ENCODE measurements at places on chromosomes 7 and 10. TPM values are rescaled to one million over a fixed set of nuclear protein-coding genes. Genes with fewer than 3 reads are reported as not detected.

VSTM2A gene
- not detected for total RNA-seq

ANKRD61 gene
- total RNA-seq = 0.05 TPM

STEAP1 gene
- 0.33 TPM for total RNA-seq

DGKB gene
- total RNA-seq = 0.19 TPM

SLC4A2 gene
- total RNA-seq = 22.9 TPM

SYT15B gene
- 0.42 TPM for total RNA-seq

GHRHR gene
- 0.42 TPM for total RNA-seq

FAM25G gene
- 1.2 TPM for total RNA-seq

HSPA12A gene
- total RNA-seq = 1.7 TPM

SERPINE1 gene
- total RNA-seq = 2.1 TPM

- H3K4me3 ChIP-seq = no peak overlapping the region
- DNase-seq = no peak
Measured at GRCh38 chr10:128950159-128950915, 516.7 kb upstream of the MGMT start.

DNA sequence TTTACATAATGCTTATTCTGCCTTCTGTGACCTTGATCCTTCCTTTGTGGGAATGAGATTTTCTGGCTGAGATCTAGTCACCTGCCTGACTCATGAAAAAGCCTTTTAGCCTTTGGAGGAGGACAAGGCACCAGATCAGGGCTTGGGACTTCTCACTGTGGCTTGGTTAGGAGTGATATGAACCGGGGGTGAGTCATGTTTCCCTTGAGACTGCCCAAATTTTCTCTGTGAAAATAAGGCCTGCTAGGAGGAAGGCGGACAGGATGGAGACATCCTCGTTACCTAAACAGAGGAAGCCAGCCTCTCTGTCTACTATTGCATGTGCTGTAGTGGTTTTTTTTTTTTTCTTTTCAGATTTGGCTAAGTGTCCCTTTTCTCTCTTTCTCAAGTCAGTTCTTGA lies 57.8 kb downstream of the EVX1 start:
- DNase-seq = no peak
- no peaks in the 10 kb centered on the region for H3K4me1 ChIP-seq
- H3K27me3 ChIP-seq = no peaks in the 10 kb centered on the region
- H3K36me3 ChIP-seq = no peaks in the 10 kb centered on the region

DNA sequence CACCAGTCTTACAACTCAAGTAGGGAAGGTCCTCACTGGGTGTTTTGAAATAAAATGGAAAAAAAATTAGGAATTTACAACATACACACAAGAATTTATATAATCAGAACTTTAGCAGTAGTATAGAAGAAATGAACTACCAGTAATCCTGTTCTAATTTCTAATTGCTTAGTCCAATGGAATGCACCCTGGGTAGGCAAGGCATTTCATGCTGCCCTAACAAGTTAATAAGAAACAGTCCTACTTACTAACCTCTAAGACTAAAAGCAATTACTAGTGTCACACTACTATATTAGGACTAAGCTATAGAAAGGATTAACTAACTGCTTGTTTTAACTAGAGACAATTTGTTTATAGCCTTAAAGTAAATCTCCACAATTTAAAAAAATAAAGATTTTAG lies 158.1 kb downstream of the BTAF1 start:
- no peaks in the 10 kb centered on the region for H3K27me3 ChIP-seq
- H3K4me1 ChIP-seq = no peaks in the 10 kb centered on the region
- H3K36me3 ChIP-seq = no peaks in the 10 kb centered on the region
- H3K27ac ChIP-seq = no peak overlapping the region
- DNase-seq = no peak
- no peak overlapping the region for H3K4me3 ChIP-seq

- DNase-seq = no peak
- H3K36me3 ChIP-seq = no peaks in the 10 kb centered on the region
- H3K27me3 ChIP-seq = no peaks in the 10 kb centered on the region
- H3K27ac ChIP-seq = no peak overlapping the region
Measured at GRCh38 chr10:62707810-62708209, 96.7 kb upstream of the ADO start.

GRCh38 chr7:53531-53930 lies 138.8 kb upstream of the FAM20C start:
- H3K4me1 ChIP-seq = no peaks in the 10 kb centered on the region
- no peaks in the 10 kb centered on the region for H3K36me3 ChIP-seq
- H3K27ac ChIP-seq = no peak overlapping the region
- DNase-seq = no peak
- H3K4me3 ChIP-seq = no peak overlapping the region

DNA sequence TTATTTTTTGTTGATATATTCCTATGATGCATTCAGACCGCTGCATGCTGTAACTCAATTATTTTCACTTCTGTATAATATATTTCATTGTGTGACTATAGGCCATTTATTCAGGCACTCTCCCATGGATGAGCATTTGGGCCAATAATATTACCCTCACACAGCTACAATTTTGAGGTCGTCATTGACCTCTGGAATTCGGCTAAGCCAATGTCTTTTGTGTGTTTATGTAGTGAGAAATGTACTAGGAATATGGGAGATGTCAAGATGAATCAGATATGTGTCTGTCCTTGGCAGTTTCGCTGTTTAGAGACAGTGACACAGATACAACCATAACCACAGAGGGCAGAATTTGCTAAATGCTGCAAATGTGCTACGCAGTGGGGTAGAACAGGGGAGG lies 474.2 kb downstream of the ADRA2A start:
- H3K36me3 ChIP-seq = no peaks in the 10 kb centered on the region
- no peak overlapping the region for H3K27ac ChIP-seq
- no peak for DNase-seq
- H3K4me3 ChIP-seq = no peak overlapping the region
- H3K27me3 ChIP-seq = no peaks in the 10 kb centered on the region

- H3K36me3 ChIP-seq = no peaks in the 10 kb centered on the region
- no peak overlapping the region for H3K27ac ChIP-seq
- H3K4me3 ChIP-seq = no peak overlapping the region
Measured at GRCh38 chr7:107309296-107309695, 140.5 kb downstream of the HBP1 start.

DNA sequence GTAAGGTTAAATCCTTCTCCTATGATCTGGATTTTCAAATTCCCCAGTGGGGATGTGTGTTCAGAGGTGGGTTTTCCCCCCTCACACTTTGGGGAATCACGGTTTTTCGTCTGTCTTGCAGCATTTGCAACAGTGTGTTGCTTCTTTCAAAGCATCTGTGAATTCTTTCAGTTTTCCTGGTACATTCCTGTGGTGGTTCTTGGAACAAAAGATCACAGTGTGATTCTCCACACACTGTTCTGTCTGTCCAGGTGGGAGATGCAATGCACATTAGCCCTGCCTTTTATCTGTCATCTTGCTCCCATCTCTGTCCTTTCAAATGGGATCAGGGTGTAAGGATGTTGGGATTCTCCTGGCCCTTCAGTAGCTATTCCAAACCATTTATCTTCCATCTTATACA lies 11.8 kb downstream of the AGK start:
- no peaks in the 10 kb centered on the region for H3K4me1 ChIP-seq
- H3K36me3 ChIP-seq = peaks cover 4% of the 10 kb centered on the region
- no peak overlapping the region for H3K4me3 ChIP-seq
- no peak for DNase-seq
- no peaks in the 10 kb centered on the region for H3K27me3 ChIP-seq

- H3K4me3 ChIP-seq = no peak overlapping the region
- no peaks in the 10 kb centered on the region for H3K36me3 ChIP-seq
- H3K27me3 ChIP-seq = no peaks in the 10 kb centered on the region
- no peak overlapping the region for H3K27ac ChIP-seq
- H3K4me1 ChIP-seq = no peaks in the 10 kb centered on the region
Measured at GRCh38 chr10:1625731-1626130, 111.6 kb downstream of the ADARB2 start.

DNA sequence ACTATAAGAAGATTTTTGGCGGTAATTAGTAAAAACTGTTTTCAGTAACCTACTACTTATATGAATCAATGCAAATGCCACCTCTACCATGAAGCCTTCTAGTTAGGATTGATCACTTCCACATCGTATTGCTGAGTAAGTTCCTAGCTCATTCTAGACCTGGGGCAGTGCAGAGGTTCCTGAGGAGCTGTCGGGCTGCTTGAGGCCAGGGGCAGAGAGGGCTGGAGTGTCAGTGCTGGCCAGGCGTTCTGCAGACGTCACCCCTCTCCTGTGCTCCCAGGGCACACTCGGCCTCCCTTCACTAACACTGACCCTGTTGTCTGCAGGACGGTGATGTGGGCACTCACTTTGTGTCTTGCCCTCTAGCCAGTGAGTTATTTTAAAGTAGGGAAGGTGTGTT lies 275.7 kb downstream of the CELF2 start:
- H3K4me1 ChIP-seq = peaks cover under 1% of the 10 kb centered on the region
- DNase-seq = no peak
- H3K36me3 ChIP-seq = peaks cover 74% of the 10 kb centered on the region
- H3K4me3 ChIP-seq = no peak overlapping the region
- H3K27ac ChIP-seq = no peak overlapping the region

- no peaks in the 10 kb centered on the region for H3K36me3 ChIP-seq
- H3K4me3 ChIP-seq = no peak overlapping the region
- peaks cover 7% of the 10 kb centered on the region for H3K27me3 ChIP-seq
- no peak overlapping the region for H3K27ac ChIP-seq
- H3K4me1 ChIP-seq = no peaks in the 10 kb centered on the region
- no peak for DNase-seq
Measured at GRCh38 chr10:93485690-93486089, 3.6 kb upstream of the MYOF start.

DNA sequence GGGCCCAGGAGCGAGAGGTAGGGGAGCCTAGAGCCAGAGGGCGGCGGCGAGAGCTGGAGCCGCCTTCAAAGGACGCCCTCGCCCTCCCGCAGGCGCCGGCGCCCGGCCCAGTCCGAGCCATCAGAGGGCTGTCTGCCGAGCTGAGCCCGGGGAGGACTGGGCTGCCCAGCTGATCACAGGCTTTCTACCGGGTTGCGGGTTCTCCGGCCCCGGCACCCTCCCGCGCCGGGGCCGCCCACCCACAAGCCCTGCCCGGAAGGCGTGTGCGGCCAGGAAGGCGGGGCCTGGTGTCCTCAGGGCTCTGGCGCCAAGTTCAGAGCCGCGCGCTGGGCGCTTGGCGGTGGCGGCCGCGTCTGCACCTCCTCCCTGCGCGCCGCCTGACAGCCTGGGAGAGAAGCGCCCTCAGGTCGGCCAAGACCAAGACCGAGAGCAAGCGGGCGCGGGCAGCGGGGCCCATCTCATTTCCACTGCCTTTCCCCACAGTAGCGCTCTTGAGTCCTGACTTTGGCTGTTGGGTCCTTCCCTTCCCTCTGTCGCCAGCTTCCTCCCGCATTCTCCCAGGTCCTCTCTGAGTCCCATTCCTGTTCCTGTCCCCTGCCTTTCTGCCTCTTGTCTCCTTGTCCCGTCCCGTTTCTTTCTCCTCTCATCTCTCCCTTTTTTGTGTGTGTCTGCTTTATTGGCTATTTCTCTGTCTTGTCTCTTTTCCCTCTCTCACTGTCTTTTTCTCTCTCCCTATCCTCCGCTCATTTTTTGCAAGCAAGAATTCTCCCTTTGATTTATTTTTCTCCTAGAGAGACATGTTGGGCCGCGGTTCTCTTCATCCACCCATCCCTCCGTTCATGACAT lies 60.6 kb upstream of the MSMB start:
- H3K27ac ChIP-seq = no peak overlapping the region
- H3K4me3 ChIP-seq = peak overlapping the region; percentile 53
- H3K36me3 ChIP-seq = no peaks in the 10 kb centered on the region
- no peaks in the 10 kb centered on the region for H3K27me3 ChIP-seq
- H3K4me1 ChIP-seq = peaks cover 15% of the 10 kb centered on the region

DNA sequence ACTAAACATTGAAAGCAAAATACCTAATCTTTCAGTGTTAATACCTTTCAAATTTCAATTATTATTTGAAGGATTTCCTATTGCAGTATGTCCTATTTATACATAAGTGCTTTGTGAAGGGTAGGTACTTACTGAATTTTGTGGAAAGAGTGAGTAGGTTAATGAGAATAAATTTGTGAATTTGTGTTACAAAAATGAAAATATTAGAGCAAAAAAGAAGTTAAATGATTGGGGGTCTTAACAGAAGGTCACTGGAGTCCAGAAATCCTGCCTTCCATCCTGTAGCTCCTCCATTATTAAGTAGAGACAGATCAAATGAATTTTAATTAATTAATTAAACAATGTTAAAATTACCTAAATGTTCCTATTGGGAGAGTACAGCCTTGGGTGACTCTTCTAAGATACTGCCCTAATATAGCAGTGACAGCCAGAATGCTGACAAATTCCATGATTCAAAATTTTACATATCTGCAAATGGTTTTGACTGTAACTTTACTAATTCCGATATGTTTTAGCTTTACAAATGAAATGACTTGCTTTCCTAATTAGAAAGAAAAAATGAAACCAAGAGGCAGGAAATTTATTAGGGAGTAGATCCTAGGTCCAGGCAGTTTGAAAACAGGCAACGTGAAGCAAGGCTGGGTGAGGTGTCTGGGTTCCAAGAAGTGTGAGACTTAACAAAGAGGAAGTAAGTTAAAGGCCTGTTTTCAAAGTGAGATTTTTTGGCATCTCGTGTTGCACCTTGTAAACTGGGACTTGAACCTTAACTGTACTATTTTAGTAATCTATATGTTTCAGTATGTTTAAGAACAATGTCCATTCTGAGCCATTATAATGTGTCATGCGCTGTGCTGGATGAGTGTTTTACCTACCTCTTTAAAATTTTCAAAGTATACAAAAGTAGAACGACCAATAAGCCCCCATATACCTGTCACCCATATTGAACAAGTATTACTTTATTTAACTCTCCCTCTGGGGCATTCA lies 1.5 kb downstream of the PIK3CG start:
- H3K36me3 ChIP-seq = peaks cover 28% of the 10 kb centered on the region
- no peak for DNase-seq
- no peaks in the 10 kb centered on the region for H3K27me3 ChIP-seq
- H3K4me3 ChIP-seq = peak overlapping the region; percentile 72

DNA sequence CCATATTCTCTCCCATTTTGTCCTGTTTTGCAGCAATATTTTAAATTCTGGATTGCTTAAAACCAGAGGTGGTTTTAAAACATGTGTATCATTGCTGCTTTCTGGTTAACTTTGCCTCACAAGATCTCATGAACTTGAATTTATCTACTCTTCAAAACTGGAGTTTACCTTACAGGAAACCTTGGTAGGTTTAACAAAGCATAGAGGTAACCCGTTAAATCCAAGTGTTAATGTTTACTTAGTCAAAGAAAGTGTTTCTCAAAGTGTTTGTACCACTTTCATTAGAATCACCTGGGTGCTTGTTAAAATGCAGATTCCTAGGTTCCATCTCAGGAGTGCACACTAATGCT lies 44.0 kb upstream of the VDAC2 start:
- H3K36me3 ChIP-seq = peaks cover 11% of the 10 kb centered on the region
- H3K27ac ChIP-seq = peak overlapping the region; percentile 78
- no peaks in the 10 kb centered on the region for H3K27me3 ChIP-seq

Data from thymus (tissue), 14 donors.